ENCODE measurements at places on chromosomes 3 and 15.
A peak's percentile ranks its signal among the peaks of the same experiment; 100 is the strongest.

DNA sequence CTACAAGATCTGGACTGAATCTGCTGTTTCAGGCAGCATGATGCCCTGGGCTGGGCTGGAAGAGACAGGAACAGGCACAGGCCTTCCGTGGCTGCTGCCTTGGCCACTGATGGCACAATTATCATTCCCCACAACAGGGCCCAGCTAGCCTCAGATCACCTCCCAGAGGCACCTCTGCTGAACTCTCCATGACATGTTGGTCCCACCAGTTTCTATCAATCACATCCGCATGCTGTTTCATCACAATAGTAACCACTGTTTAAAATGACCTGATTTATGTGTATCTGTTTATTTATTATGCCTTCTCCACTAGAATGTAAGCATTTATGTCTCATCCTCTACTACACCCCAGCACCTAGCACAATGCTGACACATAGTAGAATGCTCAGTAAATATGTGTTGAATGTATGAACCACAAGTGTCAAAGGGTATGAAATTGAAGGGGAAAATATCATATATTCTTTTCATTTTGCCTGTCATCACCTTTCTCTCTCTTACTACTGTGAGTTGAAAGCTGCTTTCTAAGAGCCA is 32.7 kb upstream of the ZBTB38 start:
- no peak for DNase-seq

- DNase-seq: no peak
Observed at GRCh38 chr3:177802151-177802900, 605.0 kb upstream of the TBL1XR1 start.

GRCh38 chr3:128247666-128248409 is 94.6 kb downstream of the EEFSEC start:
- DNase-seq: no peak

DNA sequence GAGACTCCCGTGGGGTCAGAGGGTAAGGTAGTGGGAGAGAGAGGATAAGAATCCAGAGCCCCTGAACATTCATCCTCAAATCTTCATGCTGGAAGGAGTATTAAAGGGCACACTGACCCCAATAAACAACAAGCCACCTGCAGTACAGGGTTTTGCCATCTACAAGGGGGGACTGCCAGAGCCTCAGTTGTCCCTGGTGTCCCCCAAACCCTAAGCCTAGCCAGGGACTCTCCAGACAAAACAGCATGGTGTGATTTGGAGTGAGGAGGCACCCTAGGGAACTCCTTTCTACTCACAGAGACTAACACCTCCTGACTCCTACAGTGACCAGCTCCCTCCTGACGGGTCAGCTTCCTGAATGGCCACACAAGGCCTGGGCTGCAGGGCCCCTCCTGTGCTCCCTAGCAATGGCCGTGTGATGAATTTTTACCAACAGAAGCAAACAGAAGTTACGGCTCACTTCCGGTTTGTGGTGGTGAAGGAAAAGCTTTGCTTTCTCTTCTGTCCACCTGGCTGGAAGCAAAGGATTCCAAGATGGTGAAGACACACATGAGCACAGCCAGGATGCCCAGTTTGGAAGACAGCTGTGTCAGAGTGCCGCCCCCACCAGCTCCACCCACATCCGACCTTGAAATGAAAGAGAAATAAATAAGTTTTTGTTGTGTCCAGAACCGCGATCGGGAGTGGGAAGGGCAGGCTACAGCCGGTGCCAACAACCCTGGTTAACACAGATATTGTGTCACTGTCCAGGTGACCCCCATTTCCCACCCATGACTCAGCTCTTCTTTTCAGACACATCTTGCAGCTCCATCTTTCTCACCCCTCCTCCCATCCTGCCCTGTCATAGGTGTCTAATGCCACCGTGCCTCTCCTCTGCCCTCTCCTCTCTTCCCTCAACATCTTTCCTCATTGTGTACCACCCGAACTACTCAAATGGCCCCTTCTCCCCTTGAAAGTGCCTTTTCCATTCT is 69.6 kb upstream of the ATP13A3 start:
- DNase-seq: peak; percentile 16

Measured in activated CD4-positive, alpha-beta T cell treated with anti-CD3 and anti-CD28 coated beads, Interleukin-2, amount 50 U/mL, for 48 hours (primary cell).